Stimulated activated CD4-positive, alpha-beta T cell treated with anti-CD3 and anti-CD28 coated beads, Interleukin-12 subunit alpha, Interleukin-12 subunit beta, amount 100 ng/mL, for 48 hours (primary cell): ENCODE measurements at places on chromosomes 6 and 20.

GRCh38 chr6:98458708-98459107, 375.7 kb upstream of the POU3F2 start:
- DNase-seq, result no peak

- DNase-seq, result no peak
Measured at GRCh38 chr6:36976007-36976264, 10.1 kb downstream of the MTCH1 start.

DNA sequence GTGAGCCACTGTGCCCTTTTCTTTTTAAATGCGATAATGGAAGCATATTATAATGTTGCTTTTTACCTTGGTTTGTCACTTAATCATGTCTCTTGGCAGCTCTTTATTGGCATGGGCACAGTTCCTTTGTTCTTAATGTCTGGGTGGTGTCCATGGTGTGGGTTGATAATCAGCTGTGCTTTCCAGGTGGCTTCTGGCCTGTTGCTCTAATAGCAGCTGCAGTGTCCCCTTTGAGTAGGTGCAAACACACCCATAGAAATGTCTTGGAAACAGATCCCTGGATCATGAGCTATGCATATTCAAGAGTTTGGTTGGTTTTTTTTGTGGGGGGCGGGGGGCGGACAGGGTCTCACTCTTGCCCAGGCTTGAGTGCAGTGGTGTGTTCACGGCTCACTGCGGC, 29.9 kb downstream of the EFCAB8 start:
- DNase-seq, result no peak

DNA sequence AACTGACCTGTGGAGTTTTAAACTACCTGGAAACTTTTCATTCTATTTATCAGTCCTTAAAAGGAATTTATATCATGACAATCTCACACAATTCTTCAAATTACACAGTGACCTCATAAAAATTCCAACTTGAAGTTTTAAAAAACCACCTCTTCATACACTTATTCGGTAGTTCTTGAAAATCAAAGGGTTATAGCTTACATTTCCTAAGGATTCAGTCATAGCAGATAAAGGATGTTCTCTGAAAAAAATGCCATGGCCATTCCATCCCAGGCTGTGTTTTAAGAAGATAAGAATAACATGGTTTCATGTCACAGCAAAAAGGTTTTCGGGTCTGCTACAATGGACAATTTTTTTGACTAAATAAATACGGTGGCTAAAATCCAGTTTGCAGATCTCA, 41.2 kb downstream of the GOPC start:
- no peak for DNase-seq

GRCh38 chr6:14818422-14818884, 427.4 kb upstream of the JARID2 start:
- DNase-seq, result no peak

DNA sequence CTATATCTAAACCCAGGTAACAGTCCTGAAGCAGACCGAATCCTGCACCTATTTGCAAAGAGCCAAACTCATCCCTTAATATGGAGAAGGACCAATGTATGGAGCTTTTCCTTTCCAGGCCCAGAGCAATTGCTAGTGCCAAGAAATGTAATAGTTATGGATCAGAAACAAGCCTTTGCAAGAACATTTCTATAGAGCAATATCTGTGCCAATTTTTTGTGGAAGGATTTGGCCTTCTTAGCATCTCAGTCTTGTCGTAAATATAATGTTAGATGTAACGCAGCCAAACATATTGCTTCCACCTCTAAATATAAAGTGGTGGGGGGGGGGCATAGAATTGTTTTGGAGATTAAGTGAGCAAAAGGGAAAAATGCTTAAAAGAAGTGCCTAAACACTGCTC, 2.7 kb downstream of the KIAA0408 start:
- no peak for DNase-seq

GRCh38 chr20:19758501-19759331, 658 bp downstream of the RIN2 start:
- DNase-seq, result no peak
